Stimulated activated CD4-positive, alpha-beta T cell treated with anti-CD3 and anti-CD28 coated beads, Interleukin-1b, Interleukin-23, amount 100 ng/mL, for 48 hours (primary cell): ENCODE measurements at places on chromosomes 12 and 14.
A peak's percentile ranks its signal among the peaks of the same experiment; 100 is the strongest.

GRCh38 chr12:52660934-52661499 is 9.0 kb upstream of the KRT2 start:
- no peak for DNase-seq

DNA sequence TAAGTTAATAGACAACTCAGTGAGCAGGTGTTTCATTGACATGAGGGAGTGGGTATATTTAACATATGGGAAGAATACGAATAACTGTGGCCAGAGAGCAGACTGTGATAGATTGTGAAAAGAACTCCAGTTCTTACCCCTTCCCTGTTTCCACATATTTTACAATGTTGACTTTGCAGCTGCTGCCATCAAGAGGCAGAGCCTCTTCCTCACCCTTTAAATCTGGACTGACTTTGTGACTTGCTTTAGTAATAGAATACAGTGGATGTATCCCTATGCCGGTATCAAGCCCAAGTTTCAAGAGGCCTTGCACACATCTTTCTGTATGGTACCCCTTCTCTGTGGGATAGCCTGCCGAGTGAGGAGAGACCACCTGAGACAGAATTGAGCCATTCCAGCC is 356.7 kb downstream of the ETNK1 start:
- DNase-seq: no peak

DNA sequence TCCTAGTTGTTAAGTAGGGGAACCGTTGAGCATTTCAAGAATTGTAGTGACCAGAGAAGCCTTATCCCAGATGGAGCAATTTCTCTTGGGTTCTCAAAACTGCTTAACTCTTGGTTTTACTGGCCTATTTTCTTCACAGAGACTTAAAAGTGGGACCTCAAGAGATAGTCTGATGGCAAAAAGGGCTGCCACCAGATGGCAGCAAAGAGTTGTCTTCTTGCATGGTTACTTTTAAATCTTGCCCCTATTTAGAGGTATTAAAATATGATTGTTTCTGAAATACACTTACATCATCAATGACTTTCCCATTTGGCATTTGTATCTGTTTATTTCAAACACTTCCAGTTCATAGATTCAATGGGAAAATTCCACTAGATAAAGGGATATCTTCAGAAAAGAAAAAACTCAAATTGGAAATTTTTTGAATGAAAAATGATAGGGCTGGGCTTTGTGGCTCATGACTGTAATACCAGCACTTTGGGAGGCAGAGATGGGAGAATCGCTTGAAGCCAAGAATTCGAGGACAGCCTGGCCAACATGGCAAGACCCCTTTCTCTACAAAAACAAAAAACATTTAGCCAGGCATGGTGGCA is 69.9 kb upstream of the CNTN1 start:
- DNase-seq: peak; percentile 6

- no peak for DNase-seq
Measured at GRCh38 chr12:87413784-87414183, 615.4 kb downstream of the C12orf50 start.

DNA sequence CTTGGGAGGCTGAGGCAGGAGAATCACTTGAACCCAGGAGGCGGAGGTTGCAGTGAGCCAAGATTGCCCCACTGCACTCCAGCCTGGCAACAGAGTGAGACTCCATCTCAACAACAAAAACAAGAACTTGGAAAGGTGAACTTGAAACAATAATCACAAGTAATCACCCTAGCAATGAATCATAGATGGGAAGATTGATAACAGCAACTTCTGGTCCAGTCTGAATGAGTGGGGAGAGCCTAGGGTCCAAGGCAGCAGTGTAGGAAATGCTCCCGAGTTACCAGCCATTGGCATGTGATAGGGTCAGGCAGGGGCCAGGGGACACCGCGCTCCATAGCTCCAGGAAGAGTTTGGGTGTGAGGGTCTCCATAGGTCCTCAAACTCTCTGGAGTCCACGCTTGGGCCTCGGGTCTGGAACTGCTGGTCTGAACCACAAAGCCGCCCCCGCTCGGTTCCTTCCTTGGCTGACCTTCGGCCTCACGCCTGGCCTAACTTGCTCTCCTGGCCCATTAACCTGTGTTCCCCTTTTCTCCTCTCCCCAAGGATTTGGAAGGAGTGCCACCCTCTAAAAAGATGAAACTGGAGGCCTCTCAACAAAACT is 19.9 kb upstream of the MLXIP start:
- DNase-seq: no peak
